ENCODE measurements at places on chromosomes 5 and 9.

DNA sequence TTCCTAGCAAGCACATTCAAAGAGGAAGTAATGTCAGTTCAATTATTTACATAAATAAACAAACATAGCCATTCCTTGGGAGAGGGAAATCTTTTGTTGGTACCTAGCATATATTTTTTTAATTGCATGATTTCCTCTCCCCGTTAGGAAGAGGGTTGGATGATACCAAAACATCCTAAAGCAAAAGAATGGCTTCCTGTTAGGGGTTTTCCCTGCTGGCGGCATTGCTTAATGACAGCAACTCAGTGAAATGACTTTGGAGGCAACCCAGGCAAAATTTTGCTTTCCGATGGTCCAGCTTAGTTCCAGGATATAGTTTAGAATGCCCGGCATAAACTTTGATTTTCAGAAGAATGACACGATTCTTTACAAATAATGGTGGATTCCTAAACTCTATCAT lies 73.2 kb downstream of the MAT2B start:
- DNase-seq = no peak
- H3K4me3 ChIP-seq = no peak overlapping the region
- H3K27ac ChIP-seq = no peak overlapping the region
- no peaks in the 10 kb centered on the region for H3K27me3 ChIP-seq

DNA sequence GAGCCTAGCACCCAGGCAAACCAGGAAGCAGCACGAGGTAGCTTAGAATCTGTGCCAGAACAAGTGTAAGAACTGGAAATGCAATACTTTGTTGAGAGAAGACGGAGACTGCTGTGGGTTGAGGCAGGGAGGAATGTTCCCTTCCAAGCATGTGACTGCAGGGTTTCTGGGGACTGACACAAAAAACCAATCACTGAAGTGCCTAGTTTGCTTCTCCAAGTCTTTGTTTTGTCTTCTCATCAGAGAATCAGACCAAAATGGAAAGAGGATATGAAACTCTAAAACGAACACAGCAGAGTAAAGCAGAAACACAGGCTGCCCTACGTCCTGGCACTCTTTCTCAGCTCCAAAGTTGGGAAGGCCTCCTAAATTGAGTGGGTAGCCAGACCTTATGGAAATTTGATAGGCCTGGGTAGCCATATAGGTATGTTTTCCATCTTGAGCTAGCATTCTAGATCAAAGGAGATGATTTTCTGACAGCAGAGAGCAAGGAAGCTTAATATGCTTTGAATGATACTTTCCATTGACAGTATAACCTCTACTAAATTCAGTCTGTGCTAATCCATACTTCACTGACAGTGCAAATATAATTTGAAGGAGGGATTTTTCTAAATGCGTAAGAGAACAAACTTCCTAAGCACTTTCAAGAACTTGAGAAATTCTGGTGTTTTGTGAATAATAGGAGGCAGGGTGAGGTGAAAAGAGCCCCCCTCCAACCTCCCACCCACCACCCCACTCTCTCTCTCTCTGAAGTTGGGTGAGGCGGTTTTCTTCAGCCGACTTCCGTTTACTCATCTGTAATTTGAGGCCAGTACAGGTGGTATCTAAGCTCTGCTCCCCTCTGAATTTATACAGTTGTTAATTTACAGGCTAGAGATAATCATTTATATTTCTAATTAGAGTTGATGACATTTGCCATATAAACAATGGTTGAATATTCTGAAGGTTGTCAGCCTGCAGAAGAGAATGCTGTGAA lies 5.5 kb downstream of the ADRB2 start:
- H3K4me1 ChIP-seq = peaks cover 97% of the 10 kb centered on the region
- H3K27ac ChIP-seq = peak overlapping the region; percentile 77
- H3K36me3 ChIP-seq = no peaks in the 10 kb centered on the region
- H3K4me3 ChIP-seq = peak overlapping the region; percentile 40
- H3K27me3 ChIP-seq = no peaks in the 10 kb centered on the region

GRCh38 chr5:102771435-102771834 lies 16.3 kb downstream of the PAM start:
- no peak for DNase-seq
- no peaks in the 10 kb centered on the region for H3K27me3 ChIP-seq
- no peak overlapping the region for H3K4me3 ChIP-seq
- no peaks in the 10 kb centered on the region for H3K4me1 ChIP-seq

DNA sequence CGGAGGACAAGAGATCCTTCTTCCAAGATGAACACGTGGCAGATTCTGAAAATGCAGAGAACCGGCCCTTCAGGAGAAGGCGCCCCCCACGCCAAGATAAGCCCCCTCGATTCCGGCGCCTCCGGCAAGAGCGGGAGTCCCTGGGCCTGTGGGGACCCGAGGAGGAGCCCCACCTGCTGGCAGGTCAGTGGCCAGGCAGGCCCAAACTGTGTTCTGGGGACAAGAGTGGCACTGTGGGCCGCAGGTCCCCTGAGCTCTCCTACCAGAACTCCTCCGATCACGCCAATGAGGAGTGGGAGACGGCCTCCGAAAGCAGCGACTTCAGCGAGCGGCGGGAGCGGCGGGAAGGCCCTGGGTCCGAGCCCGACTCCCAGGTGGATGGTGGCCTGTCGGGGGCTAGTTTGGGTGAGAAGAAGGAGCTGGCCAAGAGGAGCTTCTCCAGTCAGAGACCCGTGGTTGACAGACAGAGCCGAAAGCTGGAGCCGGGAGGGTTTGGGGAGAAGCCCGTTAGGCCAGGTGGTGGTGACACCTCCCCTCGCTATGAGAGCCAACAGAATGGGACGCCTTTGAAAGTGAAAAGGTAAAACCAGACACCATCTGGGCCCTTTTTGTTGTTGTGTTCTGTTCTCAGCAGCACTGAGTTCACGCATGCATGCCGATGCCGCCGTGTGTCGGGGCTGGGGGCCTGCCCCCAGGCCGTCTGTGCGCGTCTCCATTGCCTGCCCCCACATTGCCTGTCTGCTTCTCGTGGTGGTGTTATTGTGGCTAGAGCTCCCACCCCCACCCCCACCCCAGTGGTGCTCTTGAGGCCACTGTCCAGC lies 26.6 kb upstream of the POMT1 start:
- no peak overlapping the region for H3K4me3 ChIP-seq
- H3K4me1 ChIP-seq = no peaks in the 10 kb centered on the region
- no peak for DNase-seq
- no peaks in the 10 kb centered on the region for H3K27me3 ChIP-seq
- H3K36me3 ChIP-seq = peaks cover 93% of the 10 kb centered on the region
- H3K27ac ChIP-seq = no peak overlapping the region

- no peak for DNase-seq
- no peaks in the 10 kb centered on the region for H3K36me3 ChIP-seq
- H3K27ac ChIP-seq = no peak overlapping the region
These were observed 149.9 kb downstream of the NXNL2 start for GRCh38 chr9:88684845-88685244.

All from B cell (primary cell).